ENCODE measurements at places on chromosomes 2 and 18.

- DNase-seq, result no peak
Measured at GRCh38 chr18:64234321-64234720, 85.4 kb upstream of the LINC00305 start.

DNA sequence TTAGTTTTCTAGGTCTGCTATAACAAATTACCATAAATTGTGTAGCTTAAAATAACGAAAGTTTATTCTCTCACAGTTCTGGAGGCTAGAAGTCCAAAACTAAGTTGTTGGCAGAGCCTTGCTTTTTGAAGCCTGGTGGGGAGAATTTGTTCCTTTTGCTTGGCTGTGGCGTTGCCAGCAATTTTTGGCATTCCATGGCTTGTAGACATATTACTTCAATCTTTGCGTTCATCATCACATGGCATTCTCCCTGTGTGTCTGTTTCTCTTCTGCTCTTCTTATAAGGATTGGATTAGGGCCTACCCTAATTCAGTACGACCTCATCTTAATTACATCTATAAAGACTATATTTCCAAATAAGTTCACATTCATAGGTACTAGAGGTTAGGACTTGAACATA lies 217.7 kb downstream of the MBD5 start:
- no peak for DNase-seq

GRCh38 chr18:24923138-24923537 lies 428.8 kb downstream of the ZNF521 start:
- DNase-seq, result no peak

DNA sequence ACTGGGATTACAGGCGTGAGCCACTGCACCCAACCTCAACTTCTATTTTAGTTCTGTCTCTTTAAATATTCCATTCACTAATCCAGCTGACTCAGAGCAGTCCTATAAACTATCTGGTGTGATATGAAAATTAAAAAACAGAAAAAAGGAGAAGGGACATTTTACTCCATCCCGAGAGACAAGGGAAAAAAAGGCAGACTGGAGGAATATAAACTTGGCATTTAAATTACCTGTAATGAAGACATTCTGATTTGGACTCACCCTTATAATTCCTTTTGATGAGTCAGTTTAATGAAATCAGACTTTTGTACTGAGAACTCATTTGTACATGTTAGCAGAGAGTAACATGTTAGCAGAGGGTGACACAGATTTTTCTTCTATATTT lies 74.8 kb upstream of the RIOK3 start:
- DNase-seq, result no peak

DNA sequence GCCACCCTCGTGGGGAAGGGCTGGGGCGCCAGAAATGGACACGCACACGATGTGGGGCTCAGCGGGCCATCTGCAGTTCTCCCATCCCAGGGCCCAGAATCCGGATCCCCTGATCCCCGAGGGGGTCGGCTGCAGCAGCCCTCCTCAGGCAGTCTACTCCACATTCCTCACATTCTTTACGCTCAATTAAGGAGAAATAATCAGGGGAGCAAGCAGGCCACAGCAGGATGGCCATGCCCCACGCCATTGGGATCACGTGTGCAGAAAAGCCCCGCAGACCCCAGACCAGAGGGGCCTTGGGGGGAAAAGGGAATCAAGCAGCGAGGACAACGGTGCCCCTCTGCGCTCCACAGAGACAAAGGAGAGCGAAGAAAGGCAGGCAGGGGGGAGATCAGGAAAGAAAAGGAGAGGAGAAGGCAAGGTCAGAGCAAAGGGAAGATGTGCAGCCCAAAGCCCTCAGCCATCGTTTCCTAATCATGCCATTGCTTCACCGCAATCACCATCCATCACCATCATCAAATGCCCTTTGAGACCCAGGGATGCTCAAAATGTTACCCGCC lies 17.5 kb upstream of the PKDCC start:
- no peak for DNase-seq

- no peak for DNase-seq
Measured at GRCh38 chr2:156982615-156983014, 274.9 kb upstream of the GALNT5 start.

DNA sequence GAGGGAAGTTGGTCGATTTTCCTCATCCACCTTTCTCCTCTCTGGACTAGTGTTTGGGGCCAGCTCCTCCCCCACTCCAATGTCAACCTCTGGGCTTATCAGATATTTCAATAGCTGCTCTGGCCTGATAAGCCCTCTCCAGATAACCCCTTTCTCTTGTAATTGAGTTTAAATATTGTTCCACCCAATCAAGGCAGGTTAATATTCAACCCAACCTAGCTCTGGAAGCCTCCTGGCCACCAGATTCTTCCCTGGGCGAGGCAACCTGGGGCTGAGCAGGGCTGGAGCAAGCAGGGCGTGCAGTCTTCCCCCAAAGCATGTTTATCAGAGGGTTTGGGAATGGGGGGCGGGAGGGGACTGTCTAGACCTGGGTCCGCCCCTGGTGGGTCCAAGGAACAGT lies 73.8 kb downstream of the TFCP2L1 start:
- no peak for DNase-seq

Data from NCI-H82 (cell line).